Left kidney (tissue), 8 donors: ENCODE measurements at places on chromosomes 3 and 15.

GRCh38 chr3:174700736-174701135, 158.4 kb upstream of the NAALADL2 start:
- DNase-seq, result no peak

DNA sequence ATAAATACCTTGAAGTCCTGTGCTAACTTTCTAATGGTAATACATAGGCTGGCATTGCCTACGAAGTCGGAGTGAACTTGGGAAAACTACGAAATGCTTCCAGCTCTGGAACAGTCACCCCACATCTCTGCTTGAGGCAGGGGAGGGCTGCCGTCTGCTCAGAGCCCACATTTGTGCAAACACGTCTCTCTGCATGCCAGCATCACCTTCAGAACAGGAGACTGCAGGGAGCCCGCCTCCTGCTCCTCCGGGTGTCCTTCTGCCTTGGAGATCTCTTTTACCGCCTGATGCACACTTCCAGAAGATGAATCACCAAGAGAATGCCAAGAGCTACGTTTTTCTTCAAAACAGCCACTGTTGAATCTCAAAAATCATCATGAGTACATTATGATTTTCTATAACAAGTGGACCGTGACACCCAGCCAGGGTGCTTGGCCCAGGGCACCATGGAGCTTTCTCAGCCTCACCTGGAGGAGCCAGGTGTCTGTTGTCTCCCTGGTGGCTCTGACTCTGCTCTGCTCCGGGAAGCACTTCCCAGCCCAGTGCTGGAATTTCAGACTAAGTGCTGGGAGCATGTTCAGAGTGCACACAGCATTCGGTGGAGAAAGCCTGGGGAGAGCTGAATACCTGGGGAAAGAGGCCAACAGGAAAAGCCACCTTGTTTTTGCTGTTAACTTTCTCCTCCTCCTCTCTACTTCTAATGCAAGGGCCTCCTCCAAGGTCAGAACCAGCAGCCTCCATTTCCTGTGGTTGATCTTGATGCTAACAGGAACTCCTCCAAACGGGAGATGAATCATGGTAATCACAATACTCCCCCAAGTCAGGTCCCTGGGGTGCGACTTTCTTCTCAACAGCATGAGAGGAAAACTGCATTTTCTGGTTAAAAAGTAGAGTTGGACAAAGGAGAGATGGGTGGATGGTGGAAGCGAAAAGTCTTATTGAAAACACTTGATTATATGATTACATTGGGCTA, 467.7 kb downstream of the GABRG3 start:
- no peak for DNase-seq

- DNase-seq, result no peak
These were observed 16.1 kb upstream of the RAD54L2 start for GRCh38 chr3:51522273-51522962.

DNA sequence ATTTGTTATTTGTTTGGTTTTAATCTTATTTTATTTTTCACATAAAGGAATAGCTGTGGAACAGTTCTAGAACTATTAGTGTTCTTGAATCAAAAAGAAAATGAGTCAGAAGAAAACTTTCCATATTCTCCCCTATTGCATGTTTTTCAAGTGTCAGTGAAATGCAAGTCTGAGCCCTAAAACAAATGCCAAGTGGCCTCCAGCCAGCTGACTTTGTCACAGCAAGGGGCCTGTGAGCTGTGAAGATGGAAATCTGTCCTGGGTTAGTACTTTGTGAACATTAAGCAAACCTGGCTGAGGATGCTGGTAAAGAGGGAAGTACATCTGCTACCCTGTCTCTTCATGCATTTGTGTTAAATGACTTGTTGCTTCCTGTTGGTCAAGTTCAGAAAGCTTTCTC, 14.2 kb downstream of the LRRC49 start:
- DNase-seq, result no peak

- no peak for DNase-seq
These were observed 292.3 kb downstream of the ADAMTS17 start for GRCh38 chr15:100049483-100049882.

DNA sequence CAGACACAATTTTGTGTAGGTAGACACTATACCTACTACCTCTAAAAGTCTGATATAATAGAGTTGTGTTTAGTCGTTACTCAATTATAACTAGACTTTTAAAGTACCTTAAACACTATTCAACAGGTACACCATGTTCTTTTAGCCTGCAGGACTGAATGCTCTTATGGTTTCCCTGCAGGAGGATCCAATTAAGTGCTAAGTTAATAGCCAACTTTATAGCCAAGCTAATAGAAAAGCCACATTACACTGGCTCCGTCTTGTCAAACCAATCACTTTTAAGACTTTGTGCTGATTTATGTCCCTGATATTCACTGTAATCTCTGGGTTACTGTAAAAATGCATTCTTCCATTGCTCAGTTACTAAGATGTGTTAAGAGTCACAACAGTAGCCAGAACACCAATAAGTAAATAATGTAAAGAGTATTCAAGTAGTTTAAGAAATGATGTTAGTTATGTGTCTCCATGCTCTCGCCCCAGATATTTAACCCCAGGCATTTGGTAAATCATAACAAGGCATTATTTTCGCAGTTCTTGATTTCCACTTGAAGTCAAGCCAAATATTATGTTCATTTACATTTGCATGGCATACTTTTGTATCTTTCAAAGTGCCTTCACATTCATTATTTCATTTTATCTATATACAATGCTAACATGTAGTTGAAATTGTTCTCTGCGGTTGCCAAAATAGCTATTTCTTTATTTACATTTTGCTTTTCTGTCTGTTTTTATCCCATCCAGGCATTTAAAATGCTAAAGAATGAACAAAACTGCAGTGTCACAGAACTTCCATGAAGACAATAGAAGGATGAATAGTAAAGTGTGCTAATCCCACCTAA, 42.7 kb upstream of the AP4E1 start:
- DNase-seq, result no peak

- DNase-seq, result no peak
These were observed 56.7 kb upstream of the RNF7 start for GRCh38 chr3:141681390-141681780.

GRCh38 chr3:15342246-15342645, 9.9 kb upstream of the SH3BP5 start:
- no peak for DNase-seq

GRCh38 chr3:83523470-83524073, 1435.2 kb upstream of the CADM2 start:
- peak; percentile 61 for DNase-seq

DNA sequence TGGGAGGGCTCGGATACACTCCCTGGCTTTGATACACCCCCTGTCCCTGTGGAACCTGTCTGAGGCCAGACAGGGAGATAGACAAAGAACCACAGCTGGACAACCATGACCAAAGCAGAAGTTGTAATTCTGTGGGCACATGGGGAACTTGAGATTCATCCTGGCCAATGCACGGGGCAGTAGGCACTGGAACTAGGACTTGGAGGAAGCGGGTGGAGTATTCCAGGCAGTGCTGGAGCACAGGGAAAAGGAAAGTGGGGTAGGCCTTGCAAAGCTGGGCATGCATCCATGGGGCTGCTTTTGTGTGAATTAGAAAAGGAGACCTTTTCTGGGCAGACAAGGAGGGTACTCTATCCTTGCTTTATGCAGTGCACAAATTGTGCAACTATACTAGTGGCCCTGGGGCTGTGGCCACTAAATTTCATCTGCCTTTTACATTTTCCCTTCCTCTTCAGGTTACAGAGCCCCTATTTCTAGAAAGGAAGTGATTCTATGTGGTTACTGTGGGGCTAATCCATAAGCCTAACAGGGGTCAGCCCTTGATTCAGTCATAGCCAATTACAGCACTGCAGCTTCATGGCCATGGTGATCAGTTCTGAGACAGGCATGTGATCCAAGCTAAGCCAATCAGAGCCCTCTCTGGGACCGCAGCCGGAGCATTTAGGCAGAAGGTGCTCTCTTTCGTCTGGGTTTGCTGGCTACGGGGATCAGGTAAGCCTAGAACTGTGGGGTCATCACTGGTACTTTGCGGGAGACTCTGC, 21.0 kb downstream of the CRABP1 start:
- DNase-seq, result no peak

DNA sequence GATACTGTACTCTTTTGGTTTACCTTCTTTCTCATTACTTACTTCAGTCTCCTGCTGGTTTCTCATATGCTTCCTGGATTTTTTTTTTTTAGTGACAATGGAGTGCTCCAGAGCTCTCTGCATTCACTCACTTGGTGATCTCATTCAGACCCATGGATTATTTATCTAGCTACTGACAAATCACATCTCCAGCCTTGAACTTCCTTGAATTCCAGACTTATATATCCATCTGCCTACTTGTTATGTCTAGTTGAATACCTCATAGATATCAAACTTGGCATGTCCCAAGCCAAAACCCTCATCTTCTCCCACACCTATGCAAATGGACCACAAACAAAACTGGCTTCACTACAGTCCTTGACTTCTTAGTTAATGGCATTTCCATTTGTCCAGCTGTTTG, 234.7 kb upstream of the ZPLD1 start:
- DNase-seq, result no peak

- DNase-seq, result no peak
These were observed 39.4 kb downstream of the AMOTL2 start for GRCh38 chr3:134334901-134335280.
